Activated CD8-positive, alpha-beta memory T cell treated with anti-CD3 and anti-CD28 coated beads for 4 hours (primary cell): ENCODE measurements at places on chromosomes 1 and 21.

DNA sequence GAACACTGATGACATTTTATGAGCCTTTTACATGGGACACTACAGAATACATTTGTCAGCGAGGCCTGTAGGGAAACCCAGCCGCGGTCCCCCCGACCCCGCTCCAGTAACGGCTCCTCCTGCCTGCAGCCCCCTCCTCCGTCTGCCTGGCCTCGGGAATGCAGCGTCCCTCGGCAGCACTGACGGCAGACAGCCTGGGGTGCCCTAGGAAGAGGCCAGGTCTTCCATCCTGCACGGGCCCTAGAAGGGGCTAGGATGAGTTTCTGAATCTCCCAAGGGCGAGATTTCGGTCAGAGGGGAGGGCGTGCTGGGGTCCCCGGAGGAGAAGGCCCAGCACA, 8.4 kb downstream of the SAMD11 start:
- no peak for DNase-seq

DNA sequence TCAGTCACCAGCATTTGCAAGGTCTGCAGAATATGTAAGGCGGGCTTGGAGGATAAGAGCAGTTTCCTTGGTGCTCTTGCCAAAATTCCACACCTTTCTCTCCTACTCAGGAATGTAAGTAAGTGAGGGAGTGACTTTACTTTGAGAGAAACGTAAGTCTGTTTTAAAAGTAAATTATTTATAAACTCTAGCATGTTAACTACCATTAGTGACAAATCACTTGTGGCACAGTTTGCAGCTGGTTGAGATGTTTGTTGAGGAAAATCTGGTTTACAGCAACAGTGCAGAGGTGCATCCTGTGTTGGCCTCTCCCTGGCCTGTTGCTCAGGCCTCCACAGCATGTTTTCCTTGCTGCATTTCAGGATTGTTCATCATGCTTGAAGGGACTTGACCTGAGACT, 8.5 kb downstream of the CGN start:
- no peak for DNase-seq

GRCh38 chr21:21096956-21097355, 98.7 kb downstream of the NCAM2 start:
- DNase-seq, result no peak

DNA sequence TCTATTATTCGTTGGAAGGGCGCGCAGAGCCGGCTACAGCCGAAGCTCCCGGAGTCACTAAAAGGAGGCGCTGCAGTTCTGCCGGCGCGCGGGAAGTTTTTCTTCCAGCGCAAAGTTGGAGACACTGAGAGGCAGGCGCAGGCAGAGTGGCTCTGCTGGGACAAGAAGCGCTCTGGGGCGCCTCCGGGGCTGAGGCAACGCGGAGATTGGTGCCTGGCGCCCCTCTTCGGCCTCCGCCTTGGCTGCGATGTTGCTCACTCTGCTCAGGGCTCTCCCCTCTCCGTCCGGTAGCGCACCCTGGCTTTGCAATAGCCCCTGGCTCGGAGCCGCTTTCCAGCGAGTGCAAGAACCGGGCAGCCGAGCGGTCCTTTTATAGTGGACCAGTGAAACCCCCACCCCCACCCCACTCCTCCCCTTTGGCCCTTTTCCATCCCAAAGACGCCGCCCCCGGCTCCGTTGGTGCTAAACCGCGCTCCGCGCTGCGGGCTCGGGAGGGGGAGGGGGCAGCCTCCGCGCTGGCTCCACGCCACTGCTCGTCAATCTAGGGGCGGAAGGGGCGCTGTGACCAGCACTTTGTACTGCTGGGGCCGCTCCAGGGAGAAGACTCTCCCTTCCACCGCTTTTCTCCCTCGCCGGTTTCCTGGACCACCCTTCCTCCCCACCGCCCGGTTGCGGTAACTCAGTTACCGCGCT, at the start of gene ADAMTS1:
ADAMTS1 (minus strand) TSS at position 344 of the 693 bp plus-strand sequence. CDS start 455 bp downstream, outside the sequence.
- DNase-seq, result no peak
